ENCODE measurements at places on chromosomes 2 and 18.

DNA sequence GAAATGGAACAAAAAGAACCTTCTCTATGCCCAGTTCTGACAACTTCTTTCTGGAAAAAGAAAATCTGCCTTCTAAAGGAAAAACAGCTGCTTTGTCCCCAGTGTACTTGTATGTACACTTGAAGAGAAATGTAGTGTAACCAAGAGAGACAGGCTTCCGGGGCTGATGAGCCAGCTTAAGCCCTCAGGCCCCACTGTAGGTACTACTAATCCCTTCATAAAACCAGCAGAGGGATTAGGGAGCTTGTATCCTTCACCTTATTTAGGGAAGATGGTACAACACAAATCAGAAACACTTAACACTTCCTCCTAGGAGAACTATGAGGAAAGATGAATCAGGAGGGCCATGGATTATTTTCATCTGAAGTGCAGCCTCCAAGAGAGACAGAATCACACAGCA lies 18.8 kb upstream of the SUCLG1 start:
- DNase-seq = no peak

DNA sequence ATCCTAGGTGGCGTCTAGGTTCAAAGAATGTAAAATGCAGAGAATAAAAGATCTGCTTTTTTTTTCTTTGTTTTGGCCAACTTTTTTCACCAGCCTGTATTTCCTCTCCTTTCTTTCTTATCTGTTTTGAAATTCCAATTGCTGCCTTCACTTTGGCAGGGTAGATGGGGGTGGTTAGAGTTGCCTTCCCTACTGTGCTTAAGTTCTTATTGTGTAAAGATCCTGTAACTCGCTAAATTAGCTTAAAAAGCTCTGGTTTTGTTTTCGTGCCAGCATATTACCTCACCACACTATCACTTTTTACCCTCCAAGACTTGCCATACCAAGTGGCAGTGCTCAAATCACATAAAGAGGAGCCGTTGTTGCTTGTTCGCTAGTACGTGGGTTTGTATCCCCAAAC lies 921.7 kb downstream of the DPP10 start:
- no peak for DNase-seq

GRCh38 chr2:168166902-168167510 lies 80.4 kb downstream of the STK39 start:
- DNase-seq = peak; percentile 43

GRCh38 chr18:63071701-63072141 lies 247.8 kb downstream of the BCL2 start:
- no peak for DNase-seq

DNA sequence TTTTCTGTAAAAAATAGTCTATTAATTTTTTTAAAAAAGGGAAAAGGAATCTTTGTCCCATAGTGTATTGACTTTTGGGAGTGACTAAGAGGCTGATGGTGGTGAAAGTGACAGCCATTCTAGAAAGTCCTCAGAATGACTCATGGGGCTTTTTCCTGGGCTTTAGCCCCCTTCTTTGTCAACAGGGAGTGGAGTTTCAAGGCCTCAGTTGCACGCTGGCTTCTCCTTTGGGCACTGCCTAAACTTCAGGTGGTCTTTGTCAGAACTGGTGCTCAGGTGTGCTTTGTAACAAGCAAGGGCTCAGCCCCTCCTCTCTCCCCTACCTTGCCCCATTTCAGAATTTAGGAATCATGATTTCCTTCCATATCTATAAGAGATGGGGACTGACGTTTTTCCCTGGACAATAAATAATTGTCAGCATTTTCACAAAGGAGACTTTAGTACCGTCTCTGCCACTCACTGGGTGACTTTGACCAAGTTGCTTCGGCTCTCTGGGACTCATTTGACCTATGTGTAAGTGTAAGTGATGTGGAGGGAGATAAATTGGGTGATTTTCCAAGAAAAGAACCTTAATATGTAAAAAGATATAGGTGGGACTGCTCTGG lies 61.2 kb upstream of the IGFBP2 start:
- no peak for DNase-seq

- no peak for DNase-seq
Measured at GRCh38 chr2:134155134-134155533, 98.7 kb upstream of the MGAT5 start.

DNA sequence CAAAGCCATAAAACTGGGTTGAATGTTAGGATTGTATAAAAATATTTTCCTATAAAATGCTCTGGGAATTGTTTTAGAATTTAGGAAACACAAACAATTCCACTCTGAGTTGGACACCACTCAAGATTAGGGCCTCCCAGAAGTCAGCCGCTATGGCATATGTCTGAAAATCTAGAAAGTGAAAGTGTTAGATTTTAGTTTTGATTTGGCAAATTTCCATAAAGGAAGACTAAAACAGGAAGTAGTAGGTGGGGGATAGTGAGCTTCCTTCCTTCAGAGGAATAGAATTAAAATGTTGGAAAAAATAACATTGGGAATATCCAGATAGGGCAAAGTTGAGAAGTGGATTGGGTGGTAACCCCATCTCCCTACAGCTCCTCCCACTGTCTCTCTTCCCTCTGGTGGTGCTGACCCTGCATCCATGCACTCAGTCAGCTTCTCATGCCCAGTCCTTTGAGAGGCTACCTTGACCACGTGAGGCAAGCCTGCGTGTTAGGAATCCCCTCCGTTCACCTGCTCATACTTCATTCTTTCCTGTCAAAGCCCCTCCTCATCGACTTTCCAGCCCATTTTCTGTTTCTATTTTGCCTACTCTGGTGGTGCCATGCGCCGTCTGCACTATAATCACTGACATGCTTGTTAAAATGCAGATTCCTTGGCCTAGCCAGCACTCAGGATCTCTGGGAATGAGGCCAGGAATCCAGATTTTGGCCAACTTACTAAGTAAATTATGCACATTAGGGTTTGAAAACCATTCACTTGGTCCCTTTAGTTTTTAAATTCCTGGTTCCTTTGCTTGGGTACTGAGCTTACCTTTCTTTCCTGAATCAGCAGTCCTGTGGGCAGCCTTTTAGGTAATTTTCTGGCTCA lies 83.5 kb downstream of the POLE4 start:
- no peak for DNase-seq

DNA sequence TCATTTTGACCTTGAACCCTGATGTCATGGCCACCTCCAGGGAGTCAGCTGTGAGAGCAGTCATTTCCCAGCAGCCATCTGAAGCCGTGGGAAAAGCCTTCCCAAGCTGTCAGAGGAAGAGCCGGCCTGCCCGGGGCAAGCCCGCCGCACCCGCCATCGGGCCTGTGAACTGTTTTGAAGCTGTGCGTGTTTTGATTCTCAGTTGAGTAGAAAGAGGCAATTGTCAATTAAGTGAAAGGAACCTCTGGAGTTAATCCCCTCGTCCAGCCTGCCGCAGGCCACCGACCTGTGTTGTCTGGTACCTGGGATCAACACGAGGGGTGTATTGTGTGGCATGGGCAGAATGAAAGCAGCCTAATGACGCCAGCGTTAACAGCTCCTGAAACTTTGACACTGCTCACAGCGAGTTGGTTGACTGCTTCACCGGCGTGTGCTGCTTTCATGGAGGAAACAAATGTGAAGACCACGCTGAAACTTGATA lies 318.4 kb downstream of the AGAP1 start:
- DNase-seq = no peak

DNA sequence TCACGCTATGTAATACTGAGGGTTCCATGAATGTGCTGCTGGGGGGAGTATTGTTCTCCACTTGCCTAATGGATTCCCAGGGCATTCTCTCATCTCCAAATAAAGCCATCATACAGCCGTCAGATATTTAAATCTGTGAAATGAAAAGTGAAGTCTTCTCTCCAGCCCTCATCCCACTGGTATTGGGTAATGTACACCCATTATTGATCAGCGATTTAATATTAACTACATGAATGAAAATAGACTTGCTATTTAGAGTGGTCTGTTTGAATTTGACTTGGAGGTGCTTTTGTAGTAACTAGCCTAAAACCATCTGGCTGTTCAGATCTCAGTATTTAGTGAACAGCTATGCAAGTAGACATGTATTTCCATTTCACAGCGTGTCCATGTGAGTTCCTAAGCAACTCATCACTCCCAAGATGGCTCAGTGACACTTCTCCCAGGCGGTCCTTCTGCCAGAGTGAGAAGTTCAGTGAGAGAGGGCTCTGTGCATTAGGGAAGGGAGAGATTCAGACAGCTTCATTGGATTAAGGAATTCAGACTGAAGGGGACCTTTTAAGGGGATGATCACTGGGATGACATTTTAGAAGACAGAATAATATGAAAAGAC lies 140.7 kb downstream of the WDSUB1 start:
- no peak for DNase-seq

GRCh38 chr18:3857544-3857943 lies 407.6 kb downstream of the TGIF1 start:
- DNase-seq = peak; percentile 41

DNA sequence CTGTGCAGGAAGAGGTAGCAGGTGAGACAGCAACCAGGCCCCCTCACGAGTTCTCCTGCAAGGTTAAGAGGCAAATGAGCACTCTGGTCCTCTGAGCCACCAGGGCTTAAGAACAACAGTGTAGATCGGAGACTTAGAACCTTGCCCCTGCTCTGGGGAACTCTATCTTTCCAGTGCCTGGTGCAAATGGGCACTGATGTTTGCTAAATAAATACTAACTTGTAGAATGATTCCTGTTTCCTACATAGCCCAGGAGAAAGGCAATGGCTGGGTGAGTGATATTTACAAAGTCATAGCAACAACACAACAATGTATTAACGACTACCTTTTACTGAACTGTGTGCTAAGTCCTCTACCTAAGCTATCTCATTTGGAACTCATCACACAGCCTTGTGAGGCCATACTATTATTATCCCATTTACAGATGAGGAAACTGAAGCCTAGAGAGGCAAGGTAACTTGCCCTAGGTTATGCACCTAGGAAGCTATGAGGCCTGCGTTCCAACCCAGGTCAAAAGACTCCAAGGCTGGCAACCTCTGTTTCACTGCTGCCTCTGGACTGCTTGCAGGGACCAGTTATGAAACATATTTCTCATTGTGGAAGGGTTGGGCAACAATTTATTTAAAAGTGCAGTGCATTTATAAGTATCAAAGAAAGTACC lies 4.3 kb downstream of the ATP8B1 start:
- DNase-seq = no peak

DNA sequence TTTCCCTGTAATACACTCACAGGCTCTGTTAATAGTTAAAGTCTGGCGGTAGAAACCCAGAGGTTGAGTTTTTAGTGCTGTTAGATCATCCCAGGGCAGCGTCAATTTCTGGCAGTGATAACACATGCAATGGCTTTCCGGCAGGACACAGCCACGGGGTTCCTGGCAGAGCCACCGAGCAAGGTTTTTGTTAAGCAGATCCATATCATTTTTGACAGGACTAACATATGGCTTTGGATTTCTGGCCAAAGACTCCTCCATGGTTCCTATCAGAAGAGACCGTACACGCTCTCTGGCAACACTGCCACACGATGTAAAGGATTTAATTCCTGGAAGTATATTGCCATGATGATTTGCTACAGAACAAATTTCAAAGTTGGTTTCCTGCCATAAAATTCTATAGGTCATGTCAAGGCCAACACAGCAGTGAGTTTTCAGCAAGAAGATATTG lies 854.3 kb downstream of the LRRTM4 start:
- no peak for DNase-seq

DNA sequence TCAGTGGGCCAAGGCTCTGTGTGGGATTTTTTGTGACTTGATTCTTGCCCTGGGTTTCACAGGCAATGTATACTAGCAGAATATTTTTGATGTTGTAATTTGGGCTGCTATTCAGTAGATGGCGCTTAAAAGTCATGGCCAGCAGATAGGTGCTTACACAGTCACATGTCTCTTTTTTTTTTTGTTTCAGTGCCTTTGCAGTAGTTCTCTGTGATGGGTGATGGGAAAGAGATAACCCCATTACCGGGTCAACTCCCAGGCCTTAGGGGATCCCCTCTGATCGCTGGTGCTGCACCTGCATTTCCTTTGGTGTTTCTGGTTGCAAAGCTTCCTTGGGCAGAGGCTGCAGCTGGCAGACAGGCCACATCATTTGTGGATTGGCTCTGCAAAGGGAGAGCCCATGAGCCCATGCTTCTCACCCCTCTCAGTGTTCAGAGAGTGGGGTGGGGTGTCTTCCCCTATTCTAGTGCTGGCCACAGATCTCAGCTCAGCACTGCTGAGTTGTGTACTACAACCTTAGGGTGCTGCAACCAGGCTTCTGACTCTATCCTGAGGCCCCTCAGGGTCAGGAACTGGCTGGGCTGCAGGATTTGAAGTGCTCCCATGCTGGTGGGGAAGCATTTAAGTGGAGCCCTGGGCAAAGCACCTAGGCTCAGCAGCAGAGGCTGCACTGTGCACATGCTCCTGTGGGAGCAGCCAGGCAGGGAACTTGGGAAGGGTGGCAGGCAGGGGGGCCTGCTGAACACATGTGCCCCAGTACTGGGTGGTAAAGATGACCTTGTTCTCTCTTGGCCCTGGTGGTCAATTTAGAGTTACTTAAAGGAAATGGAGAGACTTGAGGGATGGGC lies 219.8 kb upstream of the SPHKAP start:
- peak; percentile 26 for DNase-seq

GRCh38 chr2:8174641-8175257 lies 507.1 kb upstream of the ID2 start:
- DNase-seq = peak; percentile 91

GRCh38 chr2:106205488-106205887 lies 11.4 kb upstream of the UXS1 start:
- no peak for DNase-seq

DNA sequence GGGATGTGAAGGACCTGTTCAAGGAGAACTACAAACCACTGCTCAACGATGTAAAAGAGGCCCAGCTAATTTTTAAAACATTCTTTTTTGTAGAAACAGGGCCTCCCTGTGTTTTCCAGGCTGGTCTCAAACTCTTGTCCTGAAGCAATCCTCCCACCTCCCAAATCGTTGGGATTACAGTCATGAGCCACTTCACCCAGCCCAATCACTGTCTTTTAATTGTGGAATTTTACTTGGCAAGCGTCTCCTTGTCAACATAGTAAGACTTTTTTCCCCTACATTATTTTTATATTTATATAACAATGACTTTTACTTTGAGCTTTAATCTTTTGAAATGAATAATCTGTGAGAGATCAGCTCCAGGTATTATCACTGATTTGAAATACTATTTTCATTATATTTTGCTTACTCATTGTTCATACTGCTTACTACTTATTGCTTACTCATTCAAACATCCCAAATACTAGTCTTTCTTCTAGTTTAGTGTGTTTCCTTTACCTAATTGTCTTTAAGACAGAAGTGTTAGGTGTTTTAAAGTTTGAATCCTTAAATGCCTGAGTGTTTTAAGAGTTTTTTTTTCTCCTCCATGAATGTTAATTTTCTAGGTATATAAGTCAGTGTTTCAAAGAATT lies 48.9 kb downstream of the PTPN4 start:
- DNase-seq = no peak

- DNase-seq = no peak
Measured at GRCh38 chr2:171492664-171493063, 29.6 kb upstream of the CYBRD1 start.

- DNase-seq = no peak
Measured at GRCh38 chr2:176383100-176383499, 113.9 kb downstream of the MTX2 start.

- DNase-seq = peak; percentile 47
Measured at GRCh38 chr18:62781893-62782292, 66.6 kb downstream of the PHLPP1 start.
